Kasumi-1 (cell line): ENCODE measurements at places on chromosomes 5 and 9.

DNA sequence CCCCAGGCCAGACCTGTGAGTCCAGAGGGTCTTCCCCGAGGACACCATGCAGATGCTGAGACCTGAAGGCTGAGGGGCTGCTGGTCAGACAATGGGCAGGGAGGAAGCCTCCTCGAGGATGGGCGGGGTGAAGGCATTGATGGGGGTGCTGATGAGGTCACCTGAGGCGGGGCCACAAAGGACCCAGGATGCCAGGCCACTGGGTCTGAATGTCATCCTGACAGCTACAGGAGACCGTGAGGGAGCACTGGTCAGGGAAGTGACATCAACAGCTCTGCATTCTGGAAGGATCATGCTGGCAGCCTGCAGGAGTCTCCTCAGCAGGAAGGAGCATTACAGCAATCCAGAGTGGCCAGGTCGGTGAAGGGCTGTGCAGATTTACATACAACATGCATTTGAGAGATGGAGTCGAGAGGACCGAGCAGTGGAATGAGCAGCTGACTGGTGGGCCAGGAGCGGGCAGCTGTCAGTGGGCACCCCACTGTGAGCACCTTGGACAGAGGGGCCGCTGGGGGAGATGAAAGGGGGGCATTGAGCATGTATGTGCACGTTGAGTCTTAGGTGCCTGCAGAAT, 77.7 kb upstream of the ADAMTS2 start:
- no peak for DNase-seq

DNA sequence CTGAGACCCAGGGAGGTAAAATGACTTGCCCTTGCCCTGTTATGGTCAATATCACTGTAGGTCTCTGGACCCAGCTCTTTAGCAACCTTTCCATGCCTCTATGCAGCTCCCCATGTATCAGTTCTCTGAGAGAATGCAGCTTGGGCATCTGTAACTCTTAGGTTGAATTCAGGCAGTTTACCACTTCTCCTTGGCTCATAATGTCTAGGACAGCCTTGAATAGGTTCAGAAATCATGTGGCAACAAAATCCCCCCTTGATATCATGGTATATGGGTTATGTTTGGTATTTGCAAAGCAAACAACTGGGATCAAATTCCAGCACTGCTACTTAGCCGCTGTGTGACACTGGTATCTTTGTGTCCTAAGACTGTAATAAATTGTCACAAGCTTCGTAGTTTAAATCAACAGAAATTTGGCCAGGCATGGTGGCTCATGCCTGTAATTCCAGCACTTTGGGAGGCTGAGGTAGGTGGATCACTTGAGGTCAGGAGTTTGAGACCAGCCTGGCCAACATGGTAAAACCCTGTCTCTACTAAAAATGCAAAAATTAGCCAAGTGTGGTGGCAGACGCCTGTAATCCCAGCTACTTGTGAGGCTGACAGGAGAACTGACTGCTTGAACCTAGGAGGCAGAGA, 10.7 kb upstream of the SUB1 start:
- DNase-seq, result no peak

DNA sequence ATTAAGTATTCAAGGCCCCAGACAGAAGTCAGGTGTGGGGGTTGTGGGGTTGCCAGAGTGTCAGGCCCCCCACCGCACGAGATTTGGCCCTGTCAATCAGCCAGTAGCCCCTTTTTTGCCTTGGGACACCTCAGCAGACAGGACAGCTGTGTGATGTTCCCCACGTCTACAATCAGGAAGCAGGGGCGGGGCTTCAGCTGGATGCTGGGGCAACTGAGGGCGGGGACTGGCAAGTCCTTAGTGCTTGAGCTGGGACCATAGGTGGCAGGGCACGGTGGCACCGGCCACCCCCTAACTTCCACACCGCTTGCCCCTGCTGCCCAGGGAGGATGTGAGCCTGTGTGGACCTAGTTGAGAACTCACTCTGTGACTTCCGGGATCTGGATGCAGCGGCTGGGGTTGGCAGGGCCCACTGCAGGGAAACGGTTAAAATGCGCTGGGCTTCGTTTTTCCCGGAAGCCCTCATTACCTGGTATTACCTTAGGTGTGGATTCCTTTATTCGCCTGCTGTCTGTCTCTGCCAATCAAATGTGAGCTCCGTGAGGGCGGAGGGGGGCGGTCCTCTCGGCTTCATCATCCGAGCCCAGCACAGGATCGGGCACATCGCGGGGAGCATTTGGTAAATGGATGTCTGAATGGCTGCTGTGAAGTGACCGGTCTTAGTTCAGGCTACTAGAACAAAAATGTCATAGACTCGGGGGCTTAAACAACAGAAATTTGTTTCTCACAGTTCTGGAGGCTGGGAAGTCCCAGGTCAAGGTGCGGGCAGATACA, 7.5 kb upstream of the GTF3C5 start:
- peak; percentile 38 for DNase-seq

DNA sequence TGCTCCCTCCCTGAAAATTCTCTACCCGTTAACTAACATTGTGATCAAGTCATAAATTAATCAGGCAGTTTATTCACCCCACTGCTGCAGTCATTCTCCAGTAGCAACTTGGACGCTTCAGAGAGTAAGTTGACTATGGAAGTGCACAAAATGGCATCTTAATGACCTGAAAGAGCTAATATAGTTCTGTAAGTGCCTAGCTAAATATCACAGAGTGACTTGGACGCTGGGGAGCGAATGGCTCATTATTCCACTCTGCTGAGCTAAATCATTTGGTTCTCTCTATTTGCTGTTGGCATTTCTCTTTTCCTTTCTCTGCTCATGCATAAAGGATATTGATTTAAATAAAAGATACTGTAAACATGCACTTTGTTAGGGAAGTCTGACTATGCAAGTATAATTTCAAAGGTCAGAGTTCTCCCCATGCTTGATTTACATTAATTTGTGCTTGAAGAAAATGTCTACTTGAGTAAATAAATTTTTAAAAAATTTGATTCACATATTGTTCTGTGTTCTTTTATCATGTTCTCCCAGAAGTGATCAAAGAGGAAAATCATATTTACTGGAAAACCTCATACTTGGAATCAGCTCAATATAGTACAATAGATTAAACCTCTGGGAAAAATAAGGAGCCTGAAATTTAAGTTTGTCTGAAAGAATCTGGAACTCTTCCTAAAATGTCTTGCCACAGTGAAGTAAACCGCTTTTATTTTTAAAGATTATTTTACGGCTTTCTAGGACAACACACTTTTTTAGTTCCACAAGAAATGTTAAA, 169.5 kb upstream of the HAPLN1 start:
- no peak for DNase-seq

- DNase-seq, result peak; percentile 35
These were observed 38.2 kb downstream of the FOCAD start for GRCh38 chr9:20722221-20722620.
